ENCODE measurements at places on chromosomes 2 and 18.

DNA sequence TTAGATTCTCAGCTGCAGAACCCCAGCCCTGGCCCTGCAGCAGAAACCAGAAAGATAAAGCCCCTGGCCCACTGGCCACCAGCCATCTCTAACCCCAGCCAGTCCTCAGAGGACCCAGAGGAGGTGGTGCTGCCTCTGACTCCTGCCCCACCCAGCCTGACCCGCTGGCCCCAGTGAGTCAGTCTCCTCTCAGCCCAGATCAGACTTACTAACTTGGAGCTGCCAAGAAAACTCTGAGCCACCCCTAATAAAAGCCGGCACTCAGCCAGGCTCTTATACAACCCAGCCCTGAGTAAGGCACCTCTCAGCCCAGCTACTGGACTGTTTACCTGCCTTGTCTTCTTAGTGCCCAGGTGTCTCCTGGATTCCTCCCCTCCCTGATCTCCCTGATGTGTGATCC, 2.0 kb downstream of the SLC14A2 start:
- DNase-seq: no peak

GRCh38 chr2:86274265-86274917, 63.0 kb downstream of the REEP1 start:
- peak; percentile 52 for DNase-seq

GRCh38 chr18:73793386-73793785, 354.2 kb downstream of the FBXO15 start:
- no peak for DNase-seq

DNA sequence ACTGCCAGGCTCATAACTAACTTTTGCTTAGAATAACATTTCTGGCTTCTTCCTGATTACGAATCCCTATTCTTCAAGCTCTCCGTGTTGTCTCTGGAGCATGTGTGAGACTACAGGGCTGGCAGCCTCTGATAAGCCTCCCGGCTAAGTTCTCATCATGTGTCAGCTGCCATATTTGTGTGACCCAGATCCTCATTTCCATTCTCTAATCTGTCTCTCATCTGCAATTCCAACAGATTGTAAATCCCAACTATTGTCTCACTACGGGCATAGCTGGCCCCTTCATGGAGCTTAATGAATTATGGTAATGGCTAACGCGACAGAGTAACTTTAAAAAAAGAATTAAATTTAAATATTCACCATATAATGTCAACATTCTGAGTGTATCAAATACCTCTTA, 165.4 kb downstream of the CMPK2 start:
- no peak for DNase-seq

DNA sequence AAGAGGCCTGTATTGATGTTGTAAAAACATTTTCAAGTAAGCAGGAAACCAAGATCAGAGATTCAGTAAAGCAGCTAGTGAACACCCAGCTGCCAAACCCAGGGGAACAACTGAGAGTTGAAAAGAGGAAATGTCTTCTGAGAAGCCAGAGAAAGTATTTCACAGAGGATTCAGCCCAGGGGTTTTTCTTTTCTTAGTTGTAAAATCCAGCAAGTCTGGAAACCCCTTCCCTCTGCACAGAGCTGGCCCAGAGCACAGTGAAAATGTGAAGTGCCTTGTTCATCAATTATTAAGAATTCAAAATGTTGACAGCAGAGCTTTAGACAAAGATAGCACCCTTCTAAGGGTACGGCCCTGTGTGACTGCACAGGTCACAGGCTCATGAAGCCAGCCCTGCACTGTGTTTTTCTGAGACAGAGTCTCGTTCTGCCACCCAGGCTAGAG, 28.4 kb downstream of the AFF3 start:
- DNase-seq: peak; percentile 32

- no peak for DNase-seq
Measured at GRCh38 chr2:65292461-65293011, 64.9 kb downstream of the ACTR2 start.

DNA sequence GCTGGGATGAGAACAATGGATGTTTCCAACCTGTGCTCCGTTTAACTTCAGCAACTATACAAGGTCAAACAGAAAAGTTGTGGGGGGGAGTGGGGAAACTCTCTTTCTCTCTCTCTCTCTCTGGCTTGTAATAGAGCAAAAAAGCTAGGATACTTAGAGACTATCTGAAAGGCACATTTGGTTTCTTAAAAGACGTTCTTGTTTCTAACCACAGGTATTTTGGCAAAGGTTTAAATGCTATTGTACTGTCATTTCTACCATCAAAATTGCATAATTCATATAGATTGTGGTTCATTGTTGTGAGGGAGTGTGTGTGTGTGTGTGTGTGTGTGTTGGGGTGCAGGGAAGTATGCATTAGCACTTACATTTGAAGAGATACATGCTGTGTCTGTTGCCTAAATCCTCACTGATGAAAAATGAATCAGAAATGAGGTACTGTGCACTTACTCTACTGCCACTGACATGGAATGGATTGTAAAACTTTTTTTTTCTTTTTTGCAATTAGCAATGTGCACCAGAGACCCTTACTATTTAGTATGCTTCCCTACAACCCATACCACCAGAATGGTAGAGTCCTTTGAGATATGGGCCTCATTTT, 841.0 kb upstream of the PIK3C3 start:
- DNase-seq: no peak

GRCh38 chr2:86118130-86118529, 12.1 kb downstream of the PTCD3 start:
- DNase-seq: no peak

- DNase-seq: no peak
Measured at GRCh38 chr2:36502081-36502480, 95.9 kb downstream of the FEZ2 start.

DNA sequence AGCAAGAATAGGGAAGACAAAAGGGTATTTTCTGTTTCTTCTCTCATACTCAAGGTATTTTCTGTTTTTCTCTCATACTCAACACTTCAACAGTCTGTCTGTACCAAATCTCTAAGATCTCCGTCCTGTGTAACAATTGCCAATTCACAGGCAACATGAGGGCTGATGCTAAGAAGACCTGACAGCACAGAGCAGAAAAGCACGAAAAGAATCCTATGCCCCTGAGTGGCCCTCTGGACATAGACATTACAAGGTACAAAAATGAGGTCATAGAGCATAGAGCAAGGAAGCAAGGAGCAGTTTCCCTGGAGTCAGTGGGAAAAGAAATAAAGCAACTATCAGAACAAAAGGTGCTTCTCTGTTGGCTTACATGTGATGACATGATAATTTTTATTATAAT, 1612.6 kb upstream of the CELF4 start:
- DNase-seq: no peak

DNA sequence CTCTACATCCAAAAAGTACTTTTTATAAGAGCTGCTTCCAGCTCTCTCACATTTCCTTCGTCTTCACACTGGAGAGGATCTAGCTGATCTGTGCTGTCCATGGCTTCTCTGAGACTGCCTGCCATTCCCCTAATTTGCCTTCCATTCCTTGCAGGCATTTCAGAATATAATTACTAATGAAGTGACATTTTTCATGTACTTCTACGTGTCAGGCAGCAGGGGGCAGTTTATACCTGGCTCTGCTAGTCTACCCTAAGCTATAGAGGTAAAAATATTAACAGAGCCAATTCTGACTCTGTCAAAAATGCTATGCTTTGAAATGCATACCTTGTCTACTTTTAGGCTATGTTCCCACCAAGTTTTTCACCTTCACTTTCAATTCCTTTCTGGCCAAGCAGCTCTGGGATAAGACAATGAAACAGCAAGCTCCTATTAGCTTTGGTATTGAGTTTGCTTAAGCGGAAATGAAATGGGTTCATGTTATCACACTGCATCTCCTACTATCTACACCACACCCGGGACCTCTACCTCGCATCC, 81.9 kb downstream of the MEP1B start:
- peak; percentile 23 for DNase-seq

GRCh38 chr2:46898024-46898423, 17.6 kb downstream of the MCFD2 start:
- no peak for DNase-seq
